Nephron progenitor cell (in vitro differentiated cells): ENCODE measurements at places on chromosomes 3 and 15.

GRCh38 chr15:67185621-67186225 lies 68.7 kb downstream of the AAGAB start:
- no peak for DNase-seq

DNA sequence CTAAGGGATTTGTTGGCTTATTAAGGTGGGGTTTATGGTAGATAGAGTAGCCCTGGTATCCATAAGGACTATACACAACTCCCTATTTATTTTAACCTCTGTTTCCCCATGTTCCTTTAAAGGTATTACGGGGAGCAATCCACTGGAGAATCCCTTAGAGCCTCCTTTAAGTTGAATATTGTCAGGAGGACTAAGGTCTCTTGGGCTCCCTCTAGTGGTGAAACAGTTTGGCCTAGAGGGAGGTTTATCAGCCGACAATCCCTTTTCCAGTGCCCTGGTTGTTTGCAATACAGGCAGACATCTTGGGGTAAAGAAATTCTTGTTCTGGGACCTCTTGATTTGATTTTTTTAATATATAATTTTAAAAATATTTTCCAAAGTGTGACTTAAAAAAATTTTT lies 12.9 kb downstream of the OPA1 start:
- DNase-seq, result peak; percentile 31

- DNase-seq, result no peak
Observed at GRCh38 chr3:13550423-13550690, 1.4 kb downstream of the FBLN2 start.

DNA sequence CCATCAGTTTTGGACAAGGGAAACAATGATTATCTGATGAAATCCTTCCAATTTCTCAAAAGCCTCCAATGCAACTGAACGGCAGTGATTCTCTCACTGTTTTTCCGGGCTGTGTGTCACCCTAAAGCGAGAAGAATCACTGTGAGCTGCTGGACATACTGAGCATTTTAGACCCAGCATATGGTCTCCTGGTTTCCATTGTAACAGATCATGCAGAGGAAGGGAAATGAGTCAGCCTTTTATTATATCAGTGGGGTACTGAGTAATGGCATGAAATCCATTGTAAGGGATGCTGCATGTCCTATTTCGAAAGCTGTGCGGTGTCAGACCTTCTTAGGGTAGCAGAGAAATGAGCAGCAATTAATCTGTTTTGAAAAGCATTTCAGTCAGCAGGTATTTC lies 287.1 kb downstream of the IL5RA start:
- DNase-seq, result no peak

- DNase-seq, result no peak
Observed at GRCh38 chr3:122427857-122428471, 12.1 kb upstream of the WDR5B start.

DNA sequence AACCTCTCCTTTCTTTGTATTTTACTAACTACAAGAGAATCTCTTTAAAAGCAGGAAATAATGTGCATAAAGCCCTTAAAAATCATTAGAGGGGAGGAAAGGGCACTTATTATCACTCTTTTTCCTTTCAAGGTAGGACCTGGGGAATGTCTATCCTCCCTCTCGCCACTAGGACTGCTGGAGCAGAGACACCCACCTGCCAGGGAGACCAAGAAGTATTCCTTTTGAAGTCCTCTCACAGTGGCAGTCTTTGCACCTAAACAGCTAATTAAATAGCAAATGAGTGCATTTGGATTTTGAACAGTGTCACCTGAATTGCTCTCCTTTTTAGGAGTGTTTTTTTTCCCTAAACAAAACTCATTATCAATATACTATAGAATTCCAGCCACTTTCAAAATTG lies 874.1 kb downstream of the ZPLD1 start:
- no peak for DNase-seq

DNA sequence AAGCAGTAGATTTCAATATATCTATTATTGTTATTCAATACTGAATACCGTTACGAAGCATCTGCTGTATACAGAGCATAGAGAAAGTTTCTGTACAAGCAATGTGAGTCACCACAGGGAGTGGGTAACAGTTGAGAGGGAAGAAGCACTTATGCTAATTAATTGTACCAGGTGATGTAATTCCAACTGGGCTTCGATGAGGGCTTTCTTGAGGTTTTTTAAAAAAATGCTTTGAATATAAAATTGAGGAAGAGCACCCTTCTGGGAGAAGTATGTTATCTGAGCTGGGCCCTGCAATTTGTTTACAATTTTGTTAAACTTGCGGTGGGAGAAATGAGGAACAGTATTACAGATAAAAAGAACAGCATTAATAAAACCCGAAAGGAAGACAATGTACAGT lies 197.9 kb downstream of the TPRG1 start:
- DNase-seq, result no peak

- DNase-seq, result no peak
Observed at GRCh38 chr3:158330870-158331269, 221.0 kb downstream of the RSRC1 start.

DNA sequence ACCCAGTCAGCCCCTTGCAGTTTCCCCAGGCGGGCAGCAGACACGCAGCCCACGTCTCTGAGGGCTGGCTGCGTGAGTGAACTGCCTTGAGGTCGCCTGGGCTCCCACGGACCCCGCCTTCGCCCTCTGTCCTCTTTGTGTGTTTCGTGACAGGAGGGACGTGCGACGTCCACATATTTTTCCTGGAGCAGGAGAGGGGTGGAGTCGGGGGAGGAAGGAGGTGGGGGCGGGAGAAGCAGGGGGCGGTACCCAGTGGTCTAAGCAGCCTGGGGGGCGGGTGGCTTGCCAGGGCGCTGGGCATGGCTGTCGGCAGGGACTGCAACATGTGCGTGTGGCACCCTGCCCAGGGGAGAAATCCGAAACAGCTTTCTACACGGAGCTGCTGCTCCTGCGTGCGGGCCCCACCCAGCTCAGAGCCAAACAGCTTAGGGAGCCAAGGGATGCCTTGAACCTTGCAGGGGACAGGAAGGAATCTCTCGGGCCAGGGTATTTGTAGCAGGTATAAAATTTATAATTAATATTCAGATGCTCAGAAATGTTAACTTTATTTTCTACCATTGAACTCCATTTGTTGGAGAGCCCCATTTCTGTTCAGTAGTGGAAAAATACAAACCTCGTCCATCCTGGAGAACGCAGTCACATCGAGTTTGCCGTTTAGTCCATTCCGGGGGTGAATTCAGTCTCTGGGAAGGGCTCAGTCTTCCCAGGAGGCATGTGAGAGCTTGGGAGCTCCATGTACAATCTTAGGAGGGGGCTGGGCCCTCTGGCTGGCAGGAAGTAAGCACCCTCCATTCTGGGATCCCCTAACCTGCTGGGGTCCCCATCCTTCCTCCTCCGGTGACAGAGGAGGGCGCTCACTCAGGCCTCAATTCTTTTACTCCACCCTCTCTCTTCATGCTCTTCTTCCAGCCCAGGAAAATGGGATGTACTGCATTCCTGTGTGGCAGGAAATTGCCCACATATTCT lies 79.1 kb upstream of the MEF2A start:
- peak; percentile 58 for DNase-seq

DNA sequence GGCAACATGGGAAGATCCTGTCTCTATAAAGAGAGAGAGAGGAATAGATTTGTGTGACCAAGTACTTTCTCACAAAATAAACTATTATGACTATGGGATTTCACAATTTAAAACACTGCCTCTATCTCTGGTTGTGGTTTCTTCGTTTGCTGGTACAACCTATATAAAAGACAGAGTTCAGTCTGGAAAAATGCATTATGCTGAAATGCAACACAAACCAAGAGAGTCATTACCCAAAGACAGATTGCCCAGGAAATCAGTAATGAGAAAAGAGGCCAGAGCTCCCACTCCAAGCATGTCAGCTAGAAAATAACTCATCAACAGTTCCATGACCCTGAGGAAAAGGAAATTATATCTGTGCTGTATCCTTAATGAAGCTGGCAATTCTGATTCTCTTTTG lies 23.2 kb downstream of the GPR176 start:
- no peak for DNase-seq

- no peak for DNase-seq
Observed at GRCh38 chr3:176097027-176097426, 1100.3 kb downstream of the TBL1XR1 start.

- DNase-seq, result no peak
Observed at GRCh38 chr15:25643120-25643519, 204.3 kb upstream of the UBE3A start.

DNA sequence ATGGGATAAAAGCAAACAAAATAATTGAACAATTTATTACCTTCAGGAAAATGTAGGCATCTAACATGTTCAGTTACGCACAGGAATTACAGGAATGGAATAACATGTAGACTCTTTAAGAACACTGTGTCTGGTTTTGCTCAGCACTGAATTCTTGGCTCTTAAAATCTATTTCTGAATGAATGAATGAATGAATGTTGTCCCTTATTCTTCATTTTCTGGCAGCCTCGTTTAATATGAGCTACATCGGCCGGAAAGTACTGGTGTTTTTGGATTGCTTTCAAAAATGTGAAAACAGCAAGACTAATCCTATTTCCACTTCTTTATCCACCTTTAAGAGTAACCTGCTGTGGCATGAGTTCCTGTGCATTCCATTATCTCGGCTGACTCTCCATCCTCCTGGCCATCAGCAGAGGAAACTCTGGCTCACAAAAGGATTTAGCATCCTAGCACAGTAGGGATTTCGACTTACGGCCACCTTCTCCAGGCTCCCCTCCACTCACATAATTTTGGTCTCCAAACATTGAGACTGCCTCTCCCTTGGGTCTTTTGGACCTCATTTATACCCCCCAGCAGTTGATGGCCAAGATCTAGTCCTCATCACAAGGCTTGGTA lies 145.3 kb downstream of the FOXP1 start:
- DNase-seq, result no peak

- no peak for DNase-seq
Observed at GRCh38 chr15:61226361-61227256, 2.5 kb downstream of the RORA start.

DNA sequence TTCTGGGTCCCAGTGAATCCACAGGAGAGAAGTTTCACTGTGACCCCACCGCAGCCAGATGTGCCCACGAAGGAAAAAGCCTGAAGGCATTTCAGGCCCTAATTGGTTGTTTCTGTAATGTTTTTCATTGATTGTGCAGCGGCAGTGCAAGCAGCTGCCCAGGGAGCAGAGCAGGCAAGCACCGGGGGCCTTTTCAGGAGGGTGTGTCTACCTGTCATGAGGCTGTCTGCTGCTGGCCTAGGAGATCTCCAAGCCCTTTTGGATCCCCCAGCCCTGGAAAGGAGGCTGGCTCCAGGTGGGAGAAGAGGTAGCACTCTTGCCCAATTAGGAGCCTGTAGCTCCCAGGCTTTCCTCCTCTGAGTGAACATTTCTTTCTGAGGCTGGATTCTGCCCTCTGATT lies 108.8 kb downstream of the EPHB1 start:
- DNase-seq, result no peak

- DNase-seq, result no peak
Observed at GRCh38 chr15:42716125-42716524, 20.8 kb downstream of the CDAN1 start.

DNA sequence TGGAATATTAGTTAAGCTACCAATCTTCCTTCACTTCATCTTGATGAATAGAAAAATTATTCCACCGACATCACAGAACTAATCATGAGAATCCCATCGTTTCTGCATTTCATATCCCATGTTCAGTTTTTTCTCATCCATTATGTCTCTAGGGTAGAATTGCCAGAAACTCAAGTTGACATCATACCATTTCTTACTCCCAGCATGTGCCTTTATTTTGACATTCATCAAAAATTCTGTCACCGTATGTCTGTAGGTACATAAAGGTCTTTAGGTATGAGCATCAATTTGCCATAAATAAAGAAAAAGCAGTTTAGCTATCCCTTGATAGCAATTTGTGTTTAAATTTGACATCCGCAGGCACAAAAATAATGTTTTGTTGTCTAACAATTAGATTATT lies 175.5 kb upstream of the ROBO2 start:
- no peak for DNase-seq

DNA sequence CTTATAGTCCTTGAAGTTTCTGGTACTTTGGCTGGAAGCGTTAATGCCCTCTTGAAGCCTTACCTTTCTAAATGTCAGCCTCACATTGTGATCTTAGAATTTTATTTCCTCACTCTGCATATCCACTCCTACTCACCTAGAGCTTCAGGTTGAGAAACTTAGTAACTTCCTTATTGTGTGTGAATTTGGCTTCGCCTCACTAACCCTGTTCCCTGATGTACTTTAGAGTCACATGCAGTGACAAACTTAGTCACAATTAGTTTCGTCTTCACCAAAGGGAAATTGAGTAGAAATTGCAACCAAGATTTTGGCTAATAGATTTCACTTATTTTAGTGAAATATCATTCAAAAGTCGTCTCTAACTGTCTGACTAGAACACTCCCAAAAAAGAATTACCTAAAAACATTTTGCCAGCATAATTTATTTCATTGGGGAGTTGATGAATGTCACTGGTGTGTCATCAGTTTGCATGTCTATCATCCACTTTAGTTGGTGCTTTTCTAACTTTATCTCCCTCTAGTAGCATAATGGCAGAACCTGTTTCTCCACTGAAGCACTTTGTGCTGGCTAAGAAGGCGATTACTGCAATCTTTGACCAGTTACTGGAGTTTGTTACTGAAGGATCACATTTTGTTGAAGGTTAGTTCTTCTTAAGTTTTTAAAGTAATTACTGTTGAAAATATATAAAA lies 960 bp downstream of the MFN1 start:
- DNase-seq, result no peak

- DNase-seq, result no peak
Observed at GRCh38 chr3:5136919-5137429, 14.9 kb downstream of the ARL8B start.

DNA sequence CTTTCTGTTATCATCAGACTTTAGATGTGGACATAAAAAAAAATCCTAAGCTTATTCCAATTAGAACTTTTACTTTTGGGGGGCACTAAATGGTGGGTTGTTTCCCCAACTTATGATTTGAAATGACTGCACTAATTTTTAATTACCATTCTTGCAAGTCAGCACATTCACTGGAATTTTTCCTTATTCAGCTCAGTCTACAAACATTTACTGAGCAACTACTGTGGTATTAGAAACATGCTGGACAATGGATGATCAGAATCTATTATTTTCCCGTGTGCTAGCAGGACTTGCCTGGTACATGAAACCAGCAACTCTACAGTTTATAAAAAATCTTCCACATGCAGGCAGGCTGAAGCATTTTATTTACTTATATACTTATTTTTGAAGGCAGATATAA lies 273.6 kb downstream of the FOXP1 start:
- no peak for DNase-seq

DNA sequence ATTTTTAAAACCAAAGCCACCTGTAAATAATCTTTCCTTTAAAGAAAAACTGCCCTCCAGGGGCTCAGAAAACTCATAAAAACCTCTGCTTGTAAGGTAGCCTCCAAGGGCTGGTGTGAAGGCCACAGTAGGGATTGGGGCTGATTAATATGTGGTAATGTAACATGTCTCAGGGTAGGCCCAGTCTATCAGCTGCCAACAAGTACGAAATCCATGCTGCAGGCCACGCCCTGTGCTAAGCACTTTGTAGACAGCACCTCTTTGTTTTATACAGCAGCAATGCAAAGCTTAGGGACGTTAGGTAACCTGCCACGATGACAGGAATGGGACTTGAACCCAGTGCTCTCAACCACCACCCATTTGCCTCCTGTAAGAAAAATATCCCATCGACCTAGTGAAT lies 65.6 kb upstream of the PRICKLE2 start:
- DNase-seq, result no peak
